ENCODE measurements at places on chromosomes 7 and 10.

DNA sequence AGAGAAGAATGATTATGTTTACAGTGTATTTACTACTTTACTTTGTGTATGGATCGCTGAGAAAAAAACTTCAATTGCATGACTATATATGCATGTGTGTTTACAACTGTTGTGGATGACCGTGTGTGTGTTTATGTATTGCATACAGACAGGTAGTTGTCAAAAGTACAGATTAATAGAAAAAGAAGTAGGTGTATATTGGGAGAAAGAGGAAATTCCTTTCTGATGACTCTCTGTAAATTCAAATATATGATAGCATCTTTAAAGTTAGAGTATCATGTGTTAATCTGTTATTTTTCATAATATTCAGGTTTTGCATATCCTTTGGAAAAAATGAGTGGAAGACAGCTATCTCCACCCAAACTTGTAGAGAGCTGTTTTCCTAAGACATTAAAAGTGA is 160.4 kb upstream of the AGR3 start:
- no peak for DNase-seq

- DNase-seq, result no peak
These were observed 16.9 kb upstream of the MYL10 start for GRCh38 chr7:101645951-101646350.

DNA sequence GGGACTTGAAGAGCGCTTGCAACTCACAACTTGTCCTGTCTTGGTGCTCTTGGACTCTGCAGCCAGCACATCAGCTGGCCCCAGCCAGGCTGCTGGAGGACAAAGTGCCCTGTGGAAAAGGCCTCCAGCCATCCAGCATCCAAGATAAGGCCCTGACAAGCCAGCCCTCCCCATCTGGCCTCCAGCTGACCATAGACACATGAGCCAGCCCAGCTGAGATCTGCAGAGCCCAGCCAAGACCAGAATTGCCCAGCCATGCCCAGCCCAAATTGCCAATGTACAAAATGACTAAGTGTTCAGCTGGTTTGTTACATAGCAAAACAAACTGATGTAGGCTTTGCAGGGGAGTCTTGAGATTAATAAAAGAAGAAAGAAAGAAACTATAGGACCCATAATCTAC is 36.0 kb upstream of the FRMD4A start:
- no peak for DNase-seq

DNA sequence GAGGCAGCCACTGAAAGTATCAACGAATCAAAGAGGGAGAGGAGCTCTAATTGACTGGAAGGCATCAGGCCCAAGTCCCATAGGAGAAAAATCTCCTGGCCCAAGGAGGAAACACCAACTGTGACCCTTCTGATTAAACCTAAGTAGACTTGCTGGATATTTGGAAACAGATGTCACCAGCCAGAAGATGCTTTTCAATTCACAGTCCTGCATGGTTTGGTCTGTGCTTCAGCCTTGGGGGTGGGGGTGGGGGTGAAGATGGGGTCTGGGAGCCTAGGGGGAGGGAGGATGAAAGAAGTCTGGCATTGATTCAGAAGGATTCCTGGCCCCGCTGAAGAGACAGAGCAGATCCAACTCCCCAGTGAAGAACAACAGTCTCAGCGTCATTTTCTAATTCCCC is 623.7 kb downstream of the PARD3 start:
- no peak for DNase-seq

GRCh38 chr7:20176578-20177242 is 40.5 kb downstream of the MACC1 start:
- no peak for DNase-seq

DNA sequence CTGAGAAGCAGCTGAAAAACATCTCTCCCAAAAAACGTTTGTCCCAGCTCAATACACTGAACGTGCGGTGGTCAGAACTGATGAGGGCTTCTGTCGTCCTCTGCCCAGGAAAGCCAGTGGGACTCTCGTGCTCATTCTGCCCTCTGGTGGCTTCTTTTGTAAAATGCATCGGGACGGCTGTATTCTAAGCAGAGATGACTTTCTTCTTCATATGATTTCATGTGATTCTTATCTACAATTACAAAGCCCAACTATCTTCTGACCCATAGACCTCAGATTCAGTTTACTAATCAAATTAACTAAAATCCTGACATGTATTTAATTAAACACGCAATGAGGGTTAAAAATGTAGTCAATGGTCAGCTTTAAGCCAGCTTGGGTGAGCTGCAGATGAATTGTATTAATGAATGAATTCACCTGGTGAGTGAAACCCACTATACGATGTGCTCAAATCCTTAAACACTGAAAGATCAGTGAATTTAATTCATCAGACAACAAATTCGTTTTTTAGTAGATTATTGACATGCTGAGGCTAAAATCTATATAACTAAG is 117.6 kb upstream of the FAM204A start:
- DNase-seq, result peak; percentile 36

- DNase-seq, result no peak
These were observed at the start of gene ADIRF for GRCh38 chr10:86968271-86968993. ADIRF (plus strand) TSS chr10:86968482; CDS start chr10:86968545, 63 bp downstream.

DNA sequence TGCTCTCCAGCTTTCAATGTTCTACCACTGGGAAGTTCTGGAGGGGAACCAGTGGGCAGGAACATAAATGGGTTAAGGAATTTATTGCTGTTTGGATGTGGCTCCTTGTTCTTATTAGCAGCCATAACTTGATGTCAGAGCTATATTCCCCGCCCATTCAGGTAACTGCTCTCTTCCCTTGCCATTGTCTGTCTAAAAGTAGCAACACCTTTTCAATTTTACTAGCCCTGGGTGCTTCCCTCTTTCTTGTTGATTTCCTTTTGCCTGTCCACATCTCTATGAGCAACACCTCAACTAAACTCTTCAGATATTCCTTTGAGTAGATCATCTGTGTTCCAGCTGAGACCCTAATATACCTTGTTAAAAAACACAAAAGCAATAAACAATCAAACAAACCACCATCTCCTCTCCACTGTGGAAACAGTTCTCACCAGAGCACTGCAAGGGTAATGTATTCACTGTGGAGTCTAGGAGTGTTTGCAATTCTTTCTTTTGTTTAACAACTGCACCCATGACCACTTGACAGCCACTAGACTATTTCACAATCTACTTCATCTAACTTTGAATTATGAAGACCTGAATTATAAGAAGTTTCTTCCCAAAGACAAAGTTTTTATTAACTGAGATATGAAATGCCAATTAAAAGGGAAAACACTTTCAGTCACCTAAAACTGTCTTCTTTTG is 436.7 kb downstream of the IPMK start:
- DNase-seq, result no peak

Measured in glomerular endothelial cell (primary cell).